Liver (tissue), 10 donors: ENCODE measurements at places on chromosomes 13 and 19. TPM values are rescaled to one million over a fixed set of nuclear protein-coding genes. Genes with fewer than 3 reads are reported as not detected.

- DNase-seq = no peak
- H3K4me3 ChIP-seq = peak overlapping the region; percentile 28
- peaks cover 4% of the 10 kb centered on the region for H3K4me1 ChIP-seq
- no peaks in the 10 kb centered on the region for H3K36me3 ChIP-seq
- no peak overlapping the region for H3K27ac ChIP-seq
- peaks cover 6% of the 10 kb centered on the region for H3K27me3 ChIP-seq
Observed at GRCh38 chr19:50718255-50719118, 1.1 kb downstream of the SHANK1 start.

DNA sequence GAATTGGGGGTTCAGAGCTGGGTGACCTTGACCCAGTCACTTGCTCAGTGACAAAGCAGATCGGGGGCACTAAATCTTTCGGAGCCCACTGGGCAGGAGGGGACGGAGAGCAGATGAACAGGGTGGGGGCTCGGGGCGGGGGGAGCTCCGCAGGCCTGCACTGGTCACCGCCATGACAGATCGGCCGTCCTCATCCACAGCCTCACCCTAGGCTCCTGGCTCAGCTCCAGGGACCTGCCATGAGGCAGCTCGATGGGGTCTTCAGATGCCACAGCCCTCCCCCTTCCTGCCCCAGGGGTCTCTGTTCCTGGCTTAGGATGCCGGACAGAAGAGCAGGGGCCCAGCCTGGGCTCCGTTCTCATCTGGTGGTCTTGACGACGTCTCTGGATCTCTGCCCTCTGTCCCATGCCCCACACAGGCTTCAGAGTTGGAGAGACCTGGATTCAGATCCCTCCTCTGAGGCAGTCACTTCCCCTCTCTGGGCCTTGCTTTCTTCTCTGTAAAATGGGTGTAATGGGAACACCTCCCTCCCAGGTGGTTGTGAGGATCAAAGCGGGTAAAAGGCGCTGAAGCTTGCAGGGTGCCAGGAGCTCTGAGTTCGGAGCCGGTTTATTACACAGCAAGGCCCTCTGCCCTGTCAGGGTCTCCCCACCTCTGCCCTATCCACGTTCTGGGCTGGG, 3.0 kb downstream of the KDM4B start:
- DNase-seq = no peak
- no peaks in the 10 kb centered on the region for H3K27me3 ChIP-seq
- peaks cover 35% of the 10 kb centered on the region for H3K4me1 ChIP-seq
- peak overlapping the region; percentile 80 for H3K27ac ChIP-seq

- H3K27me3 ChIP-seq = no peaks in the 10 kb centered on the region
- H3K4me3 ChIP-seq = no peak overlapping the region
- no peaks in the 10 kb centered on the region for H3K4me1 ChIP-seq
- no peaks in the 10 kb centered on the region for H3K36me3 ChIP-seq
- no peak overlapping the region for H3K27ac ChIP-seq
Observed at GRCh38 chr19:35959968-35960320, 23.8 kb downstream of the LRFN3 start.

DNA sequence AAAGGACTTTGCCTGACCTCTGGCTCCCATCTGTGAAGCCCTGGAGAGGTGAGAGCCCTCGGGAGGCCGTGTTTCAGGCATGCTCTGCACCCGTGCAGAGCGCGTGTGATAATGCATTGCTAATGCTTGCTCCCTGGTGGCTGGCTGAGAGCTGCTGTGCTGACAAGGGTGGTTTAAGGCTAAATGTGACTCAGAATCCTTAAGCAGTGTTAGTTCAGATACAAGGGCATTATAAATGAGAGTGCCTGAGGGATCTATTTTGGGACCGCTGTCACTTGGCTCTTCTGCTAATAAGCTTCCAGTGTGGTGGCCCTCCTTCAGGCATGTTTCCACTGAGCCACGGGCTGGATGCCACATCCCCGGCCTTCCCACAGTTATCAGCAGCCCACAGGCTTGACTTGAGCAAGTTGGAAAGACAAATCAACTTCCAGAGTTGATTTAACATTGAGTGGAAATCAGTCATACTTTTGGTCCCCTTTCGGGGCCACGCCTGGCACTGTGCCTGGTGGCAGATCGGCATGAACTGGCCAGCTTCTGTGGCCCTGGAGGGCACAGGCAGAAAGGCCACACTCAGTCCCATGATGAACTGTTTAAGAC, 17.0 kb downstream of the ALOX5AP start:
- no peak for DNase-seq
- H3K4me1 ChIP-seq = no peaks in the 10 kb centered on the region
- no peak overlapping the region for H3K27ac ChIP-seq
- no peaks in the 10 kb centered on the region for H3K36me3 ChIP-seq
- H3K27me3 ChIP-seq = no peaks in the 10 kb centered on the region

The ZNF296 gene
- total RNA-seq = 0.17 TPM

The ZNF416 gene
- 2.9 TPM for total RNA-seq

The GGACT gene
- 3.3 TPM for total RNA-seq
